ENCODE measurements at places on chromosomes 2 and 18. TPM values are rescaled to one million over a fixed set of nuclear protein-coding genes. Genes with fewer than 3 reads are reported as not detected.

The HK2 gene
- 23.2 TPM for polyA plus RNA-seq

The FAM136A gene
- 150 TPM for polyA plus RNA-seq

The WDR43 gene
- polyA plus RNA-seq, result 103 TPM

The FOXD4L1 gene
- not detected for polyA plus RNA-seq

The AQP12B gene
- polyA plus RNA-seq, result not detected

The CDH19 gene
- polyA plus RNA-seq, result 0.14 TPM

The UPP2 gene
- not detected for polyA plus RNA-seq

The FAHD2B gene
- polyA plus RNA-seq, result 22.3 TPM

The TMEM163 gene
- polyA plus RNA-seq, result 1.3 TPM

The EVX2 gene
- polyA plus RNA-seq, result not detected

The CAPN14 gene
- polyA plus RNA-seq, result 0.15 TPM

The CENPA gene
- 24.2 TPM for polyA plus RNA-seq

The ASXL2 gene
- polyA plus RNA-seq, result 7.0 TPM

The REG1B gene
- polyA plus RNA-seq, result not detected

The GPR155 gene
- 0.82 TPM for polyA plus RNA-seq

The SP9 gene
- polyA plus RNA-seq, result 0.14 TPM

The MARCO gene
- polyA plus RNA-seq, result not detected

The NRBP1 gene
- polyA plus RNA-seq, result 73.4 TPM
